ENCODE measurements at places on chromosomes 3 and 15.

- DNase-seq = no peak
Observed at GRCh38 chr15:67116742-67117141, 51.3 kb downstream of the SMAD3 start.

GRCh38 chr15:51349156-51349844, 7.8 kb downstream of the GLDN start:
- no peak for DNase-seq

GRCh38 chr15:45635191-45635638, 386 bp downstream of the SQOR start:
- peak; percentile 59 for DNase-seq

DNA sequence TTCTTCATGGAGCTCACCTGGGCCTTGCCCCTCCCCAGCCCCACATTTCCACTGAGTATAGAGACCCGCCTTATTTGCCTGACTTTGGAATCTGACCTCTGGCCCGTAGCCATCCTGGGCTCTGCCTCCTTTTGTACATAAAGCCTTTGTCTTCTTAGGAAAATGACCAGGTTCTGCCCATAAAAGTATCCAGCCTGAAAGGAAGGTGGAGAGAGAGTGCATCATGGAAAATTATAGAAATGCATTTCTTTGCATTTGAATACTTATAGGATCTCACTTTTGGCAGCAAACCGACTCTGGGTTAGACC, 3.6 kb upstream of the SH2D7 start:
- DNase-seq = no peak

- DNase-seq = no peak
Observed at GRCh38 chr3:56839784-56840715, 38.3 kb upstream of the ARHGEF3 start.

GRCh38 chr3:42425736-42426407, 15.5 kb upstream of the LYZL4 start:
- no peak for DNase-seq

DNA sequence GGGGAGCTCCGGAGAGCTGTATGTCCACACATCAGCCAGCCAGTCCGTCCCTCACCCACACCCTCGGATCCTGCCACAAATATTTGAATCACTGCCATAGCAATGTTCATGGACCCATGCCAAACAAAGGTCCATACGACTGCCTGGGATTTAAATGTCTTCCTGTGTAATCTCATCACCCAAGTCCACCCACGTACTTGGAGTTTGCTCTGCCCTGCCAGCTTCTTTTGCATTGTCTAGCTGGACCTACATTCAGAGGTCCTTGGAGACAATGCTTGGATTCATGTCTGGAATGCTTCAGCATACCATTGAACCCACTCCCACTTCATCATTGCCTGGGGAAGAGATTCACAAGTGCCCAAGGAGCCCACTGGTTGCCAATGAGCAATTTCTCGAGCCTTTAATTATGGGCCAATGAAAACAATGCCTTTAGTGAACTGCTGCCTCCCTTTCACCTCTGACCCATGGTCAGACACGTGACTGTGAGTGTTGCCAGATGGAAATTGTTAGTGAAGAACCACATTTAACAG, 90.4 kb upstream of the PHLDB2 start:
- no peak for DNase-seq

DNA sequence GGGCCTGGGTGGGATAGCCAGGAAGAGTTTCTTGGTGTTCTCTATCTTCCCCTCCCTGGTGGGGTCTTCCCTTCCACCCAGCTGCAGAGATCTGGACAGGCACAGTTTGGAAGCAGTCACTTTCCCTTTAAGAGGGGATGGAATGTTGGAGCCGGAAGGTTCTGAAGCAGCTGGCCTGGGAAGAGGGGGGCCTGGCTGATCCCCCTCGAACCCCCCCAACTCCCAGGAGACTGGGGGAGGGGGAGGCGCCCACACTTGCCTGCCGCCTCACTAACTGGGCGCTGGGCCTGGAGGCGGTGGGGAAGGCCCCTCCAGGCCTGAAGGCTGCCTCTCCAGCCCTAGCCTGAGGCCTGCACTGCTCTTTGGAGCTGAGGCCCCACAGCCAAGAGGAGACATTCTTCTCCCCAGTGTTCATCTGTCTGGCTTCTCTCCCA, 1.4 kb downstream of the DVL3 start:
- no peak for DNase-seq

GRCh38 chr3:44442596-44443309, 34.7 kb downstream of the ZNF445 start:
- no peak for DNase-seq

GRCh38 chr15:87942316-87942715, 314.2 kb downstream of the NTRK3 start:
- DNase-seq = no peak

All from activated T-cell treated with anti-CD3 and anti-CD28 coated beads for 1 hour (primary cell).